ENCODE measurements at places on chromosomes 6 and 20.

DNA sequence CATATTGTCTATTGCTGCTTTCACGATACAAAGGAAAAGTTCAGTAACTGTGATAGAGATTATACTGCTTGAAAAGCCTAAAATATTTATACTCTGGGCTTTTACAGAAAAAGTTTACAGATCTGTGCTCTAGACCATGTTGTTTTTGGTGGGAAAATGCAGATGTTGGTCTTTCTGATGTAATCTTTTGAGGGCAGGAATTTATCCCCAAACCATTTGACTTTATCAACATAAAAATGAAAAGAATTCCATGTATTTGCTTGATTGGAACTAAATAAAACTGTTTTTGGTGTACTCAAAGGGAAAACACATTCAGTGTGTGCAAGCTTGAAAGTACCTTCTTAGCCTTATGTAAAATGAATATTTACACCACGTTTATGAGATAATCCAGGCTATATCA lies 603.5 kb downstream of the KHDRBS2 start:
- no peak for DNase-seq

- DNase-seq, result no peak
These were observed 45.8 kb downstream of the QKI start for GRCh38 chr6:163460307-163460782.

GRCh38 chr6:111381728-111382127 lies 101.3 kb downstream of the REV3L start:
- DNase-seq, result no peak

DNA sequence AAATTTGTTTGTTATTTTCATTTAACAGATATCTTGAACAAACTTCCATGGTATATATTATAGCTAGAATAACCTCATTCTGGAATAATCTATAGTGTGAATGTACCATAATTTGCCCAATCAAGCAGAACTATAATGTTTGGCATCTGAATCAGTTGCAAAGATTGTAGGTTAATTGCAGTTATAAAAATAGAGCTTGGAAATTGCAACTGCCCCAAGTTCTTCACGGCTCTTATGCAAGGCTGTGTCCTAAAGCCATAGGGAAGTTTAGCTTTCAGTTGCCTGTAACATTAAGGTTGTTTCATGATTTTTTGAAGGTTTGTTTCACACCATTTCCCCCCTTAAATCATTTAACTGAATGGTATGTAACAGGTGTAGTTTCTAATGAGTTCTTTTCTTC lies 19.4 kb downstream of the NQO2 start:
- no peak for DNase-seq

DNA sequence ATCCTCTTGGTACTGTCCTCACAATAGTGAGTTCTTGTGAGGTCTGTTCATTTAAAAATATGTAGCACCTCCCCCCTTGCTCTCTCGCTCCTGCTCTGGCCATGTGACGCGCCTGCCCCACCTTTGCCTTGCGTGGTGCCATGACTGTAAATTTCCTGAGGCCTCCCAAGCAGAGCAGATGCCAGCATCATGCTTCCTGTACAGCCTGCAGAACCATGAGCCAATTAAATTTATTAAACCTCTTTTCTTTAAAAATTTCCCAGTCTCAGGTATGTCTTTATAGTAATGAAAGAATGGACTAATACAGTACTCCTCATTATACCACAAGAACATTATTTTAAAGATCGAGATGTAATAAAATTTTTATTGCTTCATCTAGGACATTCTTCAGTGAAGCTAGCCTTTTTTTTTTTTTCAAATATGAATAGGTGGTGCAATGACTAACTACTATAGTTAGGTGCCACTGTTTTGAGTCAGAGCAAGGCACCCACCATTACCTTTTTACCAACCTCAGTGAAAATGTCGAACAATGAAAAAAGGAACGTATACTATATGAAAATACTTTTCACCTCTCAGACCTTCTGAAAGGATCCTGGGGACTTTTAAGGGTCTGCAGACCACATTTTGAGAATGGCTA lies 191.1 kb upstream of the SGK1 start:
- no peak for DNase-seq

- peak; percentile 52 for DNase-seq
These were observed 47.7 kb downstream of the PYGB start for GRCh38 chr20:25295386-25296093.

- DNase-seq, result peak; percentile 90
These were observed 9.0 kb downstream of the ATF6B start for GRCh38 chr6:32118782-32119628.

DNA sequence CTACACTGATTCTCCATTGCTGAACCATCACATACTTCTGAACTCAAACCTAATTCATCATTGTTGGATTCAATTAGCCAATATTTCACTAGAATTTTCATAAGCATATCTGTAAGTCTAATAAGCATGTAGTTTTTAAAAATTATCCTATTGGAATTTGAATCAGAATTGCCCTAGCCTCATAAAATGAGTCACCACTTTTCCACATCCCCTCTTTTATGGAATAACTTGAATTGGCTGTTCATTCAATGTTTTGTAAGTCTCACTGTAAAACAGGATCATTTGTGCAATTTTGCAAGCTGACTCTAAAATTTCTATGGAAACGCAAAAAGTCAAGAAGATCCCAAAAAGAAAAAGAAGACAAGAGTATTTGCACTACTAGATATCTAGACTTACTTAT lies 141.0 kb downstream of the HACE1 start:
- DNase-seq, result no peak
